Activated CD8-positive, alpha-beta memory T cell treated with anti-CD3 and anti-CD28 coated beads, Interleukin-2, amount 50 U/mL, for 48 hours (primary cell): ENCODE measurements at places on chromosomes 13 and 19.

GRCh38 chr19:18898607-18899408 is 2.9 kb upstream of the CERS1 start:
- no peak for DNase-seq

DNA sequence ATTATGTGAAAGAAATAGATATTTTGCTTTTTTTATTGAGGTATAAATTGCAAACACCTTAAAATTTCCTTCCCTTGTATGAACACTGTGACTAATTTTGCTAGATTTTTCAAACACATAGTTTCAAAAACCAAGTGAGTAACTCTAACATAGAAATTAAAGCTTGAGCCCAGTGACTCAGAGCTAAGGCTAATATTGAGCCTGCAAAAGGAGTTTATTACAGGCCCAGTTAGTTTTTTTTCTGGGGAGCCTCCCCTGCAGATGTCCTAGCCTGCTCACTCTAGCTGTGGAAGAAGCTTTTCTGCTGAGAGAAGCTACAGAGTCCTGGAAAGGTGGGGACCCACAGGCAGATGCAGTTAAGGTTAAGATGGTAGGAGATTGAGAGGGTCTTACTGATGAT is 3.4 kb downstream of the ZNF430 start:
- no peak for DNase-seq

- DNase-seq: no peak
Measured at GRCh38 chr13:113302986-113303385, 5.9 kb downstream of the LAMP1 start.

DNA sequence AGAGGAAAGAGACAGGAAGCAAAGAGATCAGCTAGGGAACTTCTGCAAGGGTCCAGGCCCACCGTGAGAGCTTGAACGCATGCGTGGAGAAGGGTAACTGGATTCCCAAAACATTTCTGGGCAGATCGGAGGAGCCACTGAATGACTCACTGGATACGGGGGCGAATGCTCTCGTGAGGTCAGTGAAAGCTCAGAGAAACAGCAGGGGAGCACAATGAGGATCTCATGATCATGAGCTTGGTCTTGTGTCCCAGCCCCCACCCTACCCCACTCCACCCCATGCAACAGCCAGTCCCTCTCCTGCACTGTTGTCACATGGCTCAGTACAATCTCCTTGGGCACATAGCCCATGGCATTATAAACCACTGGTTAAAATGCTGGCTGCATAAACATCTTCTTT is 40.6 kb downstream of the DCLK1 start:
- no peak for DNase-seq
